ENCODE measurements at places on chromosomes 4 and X.

DNA sequence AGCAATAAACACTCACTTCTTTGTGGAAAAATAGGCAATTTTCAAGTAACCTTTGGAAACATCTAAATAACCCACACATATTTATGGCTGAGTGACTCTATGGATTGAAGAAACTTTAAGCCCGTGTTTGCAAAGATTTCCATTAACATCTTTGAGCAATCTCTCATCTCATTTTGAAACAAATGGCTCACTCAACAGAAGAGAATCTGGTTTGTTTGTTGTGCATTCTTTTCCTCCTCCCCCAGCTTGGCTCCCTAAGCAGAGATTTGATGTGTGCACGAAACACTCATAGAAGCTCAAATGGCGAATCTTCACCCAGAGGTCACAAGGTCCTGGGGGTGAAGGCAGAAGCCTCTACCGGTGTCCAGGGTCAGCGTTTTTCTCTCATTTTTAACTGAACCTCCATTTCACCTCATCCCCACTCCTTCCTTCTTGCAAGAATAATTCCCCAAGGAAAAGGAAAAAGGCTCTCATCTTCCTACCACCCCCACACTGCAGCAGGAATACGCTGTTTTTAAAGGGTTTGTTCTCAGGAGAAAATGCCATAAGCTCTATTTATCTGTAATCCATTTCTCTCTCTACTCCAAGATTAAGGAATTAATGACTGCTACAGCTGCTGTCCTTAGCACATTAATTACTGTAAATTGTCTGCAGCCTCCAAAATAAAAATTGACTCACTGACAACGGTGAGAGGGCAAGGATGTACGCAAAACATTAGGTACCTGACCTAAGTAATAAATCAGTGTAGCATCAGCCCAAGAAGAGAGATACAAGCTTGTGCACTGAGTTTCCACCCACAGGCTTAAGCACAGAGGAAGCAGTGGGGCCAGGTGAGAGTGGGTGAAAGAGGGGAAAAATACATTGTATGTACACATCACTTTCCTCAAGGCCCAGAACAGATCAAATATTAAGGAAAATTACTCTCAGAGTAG is 307.6 kb upstream of the NOCT start:
- DNase-seq = no peak

GRCh38 chrX:30312858-30313257 is 3.7 kb upstream of the NR0B1 start:
- no peak for DNase-seq

- no peak for DNase-seq
These were observed 56.1 kb downstream of the APBB2 start for GRCh38 chr4:41158274-41158673.

DNA sequence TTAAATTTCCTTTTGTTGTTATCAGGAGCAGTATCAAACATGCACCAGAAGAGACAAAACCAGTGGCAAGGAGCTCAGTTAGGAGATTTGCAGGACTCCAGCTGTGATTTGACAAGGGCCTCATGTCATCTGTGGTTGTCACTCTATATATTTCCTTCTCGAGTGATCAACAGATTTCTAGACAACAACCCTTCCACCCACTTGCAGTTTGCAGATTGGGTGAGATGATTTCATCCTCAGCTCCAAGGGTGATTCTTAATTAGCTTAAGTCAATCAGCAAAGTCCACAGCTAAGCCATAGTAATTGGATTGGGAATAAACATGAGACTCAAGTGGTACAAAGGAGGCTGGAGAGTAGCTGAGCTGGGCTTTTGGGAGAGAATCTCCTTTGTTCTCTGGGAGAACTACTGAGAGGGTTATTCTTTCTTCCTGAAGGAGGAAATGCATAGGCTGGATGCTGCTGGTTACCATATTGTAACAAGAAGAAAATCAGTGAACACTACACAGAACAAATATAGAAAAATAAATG is 192.8 kb downstream of the PPARGC1A start:
- DNase-seq = no peak

GRCh38 chr4:145170223-145170622 is 10.2 kb downstream of the OTUD4 start:
- no peak for DNase-seq

GRCh38 chrX:126376465-126376864 is 176.1 kb downstream of the DCAF12L1 start:
- no peak for DNase-seq

DNA sequence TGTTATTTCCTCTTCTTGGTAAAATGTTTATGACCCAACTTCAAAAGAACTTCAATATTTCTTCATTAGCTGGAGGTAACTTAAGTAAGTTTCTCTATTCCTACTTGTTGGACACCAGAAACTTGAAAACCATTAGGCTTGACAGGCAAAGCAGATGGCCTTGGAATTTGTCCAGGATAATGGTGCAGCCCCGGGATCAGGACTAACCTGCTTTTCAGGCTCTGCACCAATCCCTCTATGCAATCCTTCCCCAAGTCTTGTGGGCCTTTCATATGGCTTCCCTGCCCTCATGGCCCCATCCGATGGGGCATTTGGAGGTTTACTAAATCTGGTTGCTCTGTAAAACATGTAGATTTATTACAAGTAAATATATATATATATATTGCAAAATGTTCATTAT is 68.5 kb downstream of the SPINK2 start:
- no peak for DNase-seq

- peak; percentile 95 for DNase-seq
These were observed at the start of gene WDFY3 for GRCh38 chr4:84966382-84967242. WDFY3 (minus strand) TSS chr4:84966690; CDS start chr4:84860591, 106,099 bp downstream.

- no peak for DNase-seq
These were observed 418.9 kb downstream of the CCSER1 start for GRCh38 chr4:90546114-90546513.

GRCh38 chr4:76745240-76745639 is 152.7 kb downstream of the SOWAHB start:
- DNase-seq = no peak

DNA sequence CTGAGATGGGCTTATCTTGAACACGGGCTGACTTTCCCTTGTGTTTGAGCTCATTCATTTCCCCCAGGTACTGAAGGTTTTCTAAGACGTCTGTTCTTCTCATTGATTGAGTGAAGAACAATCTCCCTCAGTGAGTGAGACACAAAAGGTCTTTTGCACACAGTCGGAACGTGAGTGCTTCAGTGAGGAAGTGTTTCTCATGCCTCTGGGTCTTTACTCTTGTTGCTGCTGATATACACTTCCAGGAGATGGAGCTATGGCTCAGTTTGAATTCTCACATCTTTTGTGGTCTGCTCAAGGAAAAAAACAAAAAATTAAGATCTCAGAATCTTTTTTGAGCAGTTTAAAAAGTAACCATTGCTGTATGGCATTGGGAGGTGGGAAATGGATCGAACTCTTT is 981.9 kb upstream of the TENM3 start:
- no peak for DNase-seq

Data from vagina (tissue), 2 donors.